ENCODE measurements at places on chromosomes 6 and 20.

GRCh38 chr20:43506238-43506637, 1.3 kb upstream of the L3MBTL1 start:
- H3K4me3 ChIP-seq = no peak overlapping the region
- H3K27ac ChIP-seq = no peak overlapping the region
- peaks cover 4% of the 10 kb centered on the region for H3K27me3 ChIP-seq
- no peaks in the 10 kb centered on the region for H3K36me3 ChIP-seq
- DNase-seq = no peak

DNA sequence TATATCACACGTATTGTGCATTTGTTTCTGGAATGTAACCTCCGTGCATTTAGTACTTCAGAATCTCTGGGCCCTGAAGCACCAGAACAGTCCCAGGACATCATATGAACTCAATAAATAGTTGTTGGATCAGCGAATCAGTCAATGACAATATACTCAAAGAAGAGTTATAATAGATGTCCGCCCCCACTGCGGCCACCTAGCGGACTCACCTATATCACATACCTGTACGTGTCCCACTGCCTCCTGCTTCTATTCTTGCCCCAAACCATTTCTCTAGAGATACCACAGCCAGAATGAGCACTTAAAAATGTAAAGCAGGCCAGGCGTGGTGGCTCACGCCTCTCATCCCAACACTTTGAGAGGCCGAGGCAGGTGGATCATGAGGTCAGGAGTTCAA, 73.9 kb downstream of the DCDC2 start:
- H3K4me3 ChIP-seq = no peak overlapping the region
- no peak for DNase-seq
- H3K27ac ChIP-seq = no peak overlapping the region
- H3K27me3 ChIP-seq = no peaks in the 10 kb centered on the region
- no peaks in the 10 kb centered on the region for H3K36me3 ChIP-seq

GRCh38 chr20:37680420-37680819, 13.4 kb upstream of the CTNNBL1 start:
- H3K36me3 ChIP-seq = no peaks in the 10 kb centered on the region
- peak; percentile 19 for DNase-seq
- H3K27ac ChIP-seq = no peak overlapping the region
- H3K4me1 ChIP-seq = no peaks in the 10 kb centered on the region
- H3K27me3 ChIP-seq = peaks cover 22% of the 10 kb centered on the region
- H3K4me3 ChIP-seq = no peak overlapping the region

DNA sequence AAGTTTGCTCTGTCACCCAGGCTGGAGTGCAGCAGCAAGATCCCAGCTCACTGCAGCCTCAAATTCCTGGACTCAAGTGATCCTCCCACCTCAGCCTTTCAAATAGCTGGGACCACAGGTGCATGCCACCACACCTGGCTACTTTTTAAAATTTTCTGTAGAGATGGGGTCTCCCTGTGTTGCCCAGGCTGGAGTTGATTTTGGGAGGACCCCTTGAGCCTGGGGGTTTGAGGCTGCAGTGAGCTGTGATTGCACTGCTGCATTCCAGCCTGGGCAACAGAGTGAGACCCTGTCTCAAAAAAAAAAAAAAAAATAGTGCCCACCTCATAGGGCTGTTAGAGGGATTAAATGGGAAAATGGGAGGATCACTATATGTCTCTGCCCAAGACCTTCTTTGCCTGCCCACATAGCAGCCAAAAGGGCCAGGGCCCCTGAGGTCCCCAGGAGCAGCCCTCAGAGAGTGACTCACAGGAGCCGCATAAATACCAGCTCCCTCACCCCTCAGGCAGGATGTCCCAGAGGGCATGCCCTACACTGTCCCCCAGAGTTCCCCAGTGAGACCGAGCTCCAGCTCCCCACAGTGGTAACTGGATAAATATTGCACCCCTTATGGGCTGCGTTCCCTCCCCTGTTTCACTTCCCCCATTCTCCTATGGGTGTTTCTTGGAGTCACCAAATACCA, 11.7 kb upstream of the MDGA1 start:
- no peak for DNase-seq
- H3K27ac ChIP-seq = no peak overlapping the region
- no peaks in the 10 kb centered on the region for H3K27me3 ChIP-seq
- no peak overlapping the region for H3K4me3 ChIP-seq
- peaks cover 13% of the 10 kb centered on the region for H3K4me1 ChIP-seq
- no peaks in the 10 kb centered on the region for H3K36me3 ChIP-seq

DNA sequence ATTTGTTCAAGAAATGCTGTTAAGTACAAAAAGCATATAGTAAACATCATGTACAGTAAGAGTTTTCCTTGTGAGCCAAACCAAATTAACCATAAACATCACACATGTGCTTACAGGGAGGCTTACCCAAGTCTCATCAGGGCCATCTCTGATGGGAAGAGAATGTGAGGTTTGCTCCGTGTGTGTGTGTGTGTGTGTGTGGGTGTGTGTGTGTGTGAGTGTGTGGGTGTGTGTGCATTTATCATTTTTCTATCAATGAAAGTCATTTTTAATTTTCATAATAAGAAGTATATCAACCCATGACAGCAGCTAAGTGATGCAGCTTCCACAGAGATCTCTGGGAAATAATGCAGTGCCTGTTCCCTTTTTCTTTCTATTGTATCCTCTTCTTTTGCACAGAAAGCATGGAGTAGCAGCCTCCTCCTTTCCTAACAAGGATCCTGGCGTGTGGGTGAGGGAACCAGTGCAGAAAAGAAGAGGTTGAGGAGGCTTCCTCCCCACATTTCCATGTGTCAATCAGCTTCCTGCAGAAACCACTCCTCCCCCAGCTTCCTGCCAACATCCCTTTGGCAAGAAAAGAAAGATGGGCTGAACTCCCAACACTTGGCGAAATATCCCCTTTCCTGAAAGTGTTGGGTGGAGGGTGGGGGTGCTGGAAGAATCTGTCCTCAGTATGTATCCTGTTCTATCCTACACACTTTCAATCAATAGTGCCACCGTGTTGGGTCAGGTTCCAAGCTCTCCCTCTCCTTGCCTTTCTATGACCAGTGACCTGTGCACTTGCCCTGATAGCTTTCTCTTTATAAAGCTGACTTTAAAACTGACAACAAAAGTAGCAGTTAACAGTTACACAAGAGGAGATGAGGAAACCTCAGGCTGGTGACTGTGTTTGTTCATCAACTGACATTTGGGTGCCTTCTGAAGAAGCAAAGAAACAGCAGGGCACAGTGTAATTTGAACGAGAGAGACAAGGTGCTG, 251.8 kb upstream of the CITED2 start:
- DNase-seq = peak; percentile 11
- no peak overlapping the region for H3K4me3 ChIP-seq
- no peaks in the 10 kb centered on the region for H3K27me3 ChIP-seq
- H3K4me1 ChIP-seq = no peaks in the 10 kb centered on the region
- H3K27ac ChIP-seq = no peak overlapping the region

DNA sequence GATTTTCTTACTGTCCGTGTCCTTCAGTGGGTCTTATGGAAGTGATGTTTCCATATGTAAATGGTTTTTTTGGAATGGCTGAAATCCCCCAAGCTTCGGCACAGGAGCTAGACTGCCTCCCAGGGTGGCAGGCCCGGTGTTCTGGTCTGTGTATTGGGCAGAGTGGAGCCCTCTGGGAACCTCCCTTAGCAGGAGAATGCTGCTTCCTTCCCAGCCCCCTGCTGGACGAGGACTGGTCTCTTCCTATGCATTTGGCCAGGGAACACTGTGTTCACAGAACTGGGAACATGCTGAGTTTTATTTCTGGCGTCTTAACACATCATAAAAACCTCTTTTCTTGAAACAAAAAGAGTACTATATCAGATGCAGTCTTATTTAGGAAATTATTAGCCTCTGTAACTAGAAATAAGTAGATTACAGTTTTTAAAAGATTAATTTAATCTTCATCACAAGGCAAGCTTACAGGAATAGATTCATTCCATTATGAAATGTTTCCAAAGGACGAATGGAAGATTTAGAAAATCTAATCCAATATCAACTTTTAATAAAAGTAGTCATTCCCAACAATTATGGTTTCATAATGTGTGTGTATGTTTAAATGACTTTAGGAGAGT, 56.6 kb downstream of the SYTL3 start:
- DNase-seq = peak; percentile 64
- no peak overlapping the region for H3K4me3 ChIP-seq
- no peak overlapping the region for H3K27ac ChIP-seq
- peaks cover 6% of the 10 kb centered on the region for H3K4me1 ChIP-seq
- H3K27me3 ChIP-seq = no peaks in the 10 kb centered on the region

GRCh38 chr6:131519670-131520436, 53.2 kb upstream of the ARG1 start:
- H3K4me3 ChIP-seq = no peak overlapping the region
- no peaks in the 10 kb centered on the region for H3K27me3 ChIP-seq
- H3K27ac ChIP-seq = no peak overlapping the region
- no peaks in the 10 kb centered on the region for H3K36me3 ChIP-seq
- H3K4me1 ChIP-seq = no peaks in the 10 kb centered on the region
- DNase-seq = peak; percentile 51

DNA sequence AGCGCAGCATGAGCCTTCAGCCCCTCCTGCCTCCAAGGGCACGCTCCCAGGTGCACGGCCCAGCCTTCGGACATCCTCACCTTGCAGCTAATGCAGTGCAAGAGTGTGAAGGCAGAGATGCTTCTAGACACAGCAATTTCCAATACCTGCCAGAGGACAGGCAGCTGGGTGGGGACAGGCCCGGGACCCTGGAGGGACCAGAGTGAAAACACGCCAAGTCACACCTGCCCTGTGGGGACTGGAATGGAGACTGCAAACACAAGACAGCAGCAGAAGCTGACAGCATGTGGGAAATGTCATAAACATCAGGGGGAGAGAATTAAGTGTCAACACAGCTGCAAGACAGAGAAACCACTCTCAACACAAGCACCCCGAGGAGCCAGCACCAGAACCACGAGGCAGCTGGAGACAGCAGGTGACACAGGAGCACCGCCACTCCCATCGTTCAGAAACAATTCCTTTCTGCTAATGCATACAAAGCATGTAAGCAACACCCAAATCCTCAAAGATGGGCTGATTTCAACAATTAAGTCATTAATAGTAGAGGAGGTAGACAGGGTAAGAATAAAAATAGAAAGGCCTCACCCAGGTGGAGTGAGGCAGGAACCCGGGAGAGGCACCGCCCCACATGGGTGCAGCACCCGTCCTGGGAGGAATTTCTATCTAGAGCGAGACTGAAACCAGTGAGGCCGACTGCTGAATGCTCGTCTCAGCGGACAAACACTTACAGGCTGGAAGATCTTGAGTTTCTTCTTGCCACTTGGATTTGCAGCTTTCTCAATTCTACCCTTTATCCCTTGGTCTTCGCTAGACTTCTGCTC, 17.1 kb downstream of the DIDO1 start:
- H3K4me3 ChIP-seq = no peak overlapping the region
- H3K27me3 ChIP-seq = no peaks in the 10 kb centered on the region
- H3K4me1 ChIP-seq = no peaks in the 10 kb centered on the region
- no peak for DNase-seq
- H3K36me3 ChIP-seq = peaks cover 50% of the 10 kb centered on the region

- H3K27ac ChIP-seq = no peak overlapping the region
- H3K4me1 ChIP-seq = no peaks in the 10 kb centered on the region
- no peaks in the 10 kb centered on the region for H3K36me3 ChIP-seq
These were observed 120.8 kb upstream of the CDYL start for GRCh38 chr6:4655196-4656025.

DNA sequence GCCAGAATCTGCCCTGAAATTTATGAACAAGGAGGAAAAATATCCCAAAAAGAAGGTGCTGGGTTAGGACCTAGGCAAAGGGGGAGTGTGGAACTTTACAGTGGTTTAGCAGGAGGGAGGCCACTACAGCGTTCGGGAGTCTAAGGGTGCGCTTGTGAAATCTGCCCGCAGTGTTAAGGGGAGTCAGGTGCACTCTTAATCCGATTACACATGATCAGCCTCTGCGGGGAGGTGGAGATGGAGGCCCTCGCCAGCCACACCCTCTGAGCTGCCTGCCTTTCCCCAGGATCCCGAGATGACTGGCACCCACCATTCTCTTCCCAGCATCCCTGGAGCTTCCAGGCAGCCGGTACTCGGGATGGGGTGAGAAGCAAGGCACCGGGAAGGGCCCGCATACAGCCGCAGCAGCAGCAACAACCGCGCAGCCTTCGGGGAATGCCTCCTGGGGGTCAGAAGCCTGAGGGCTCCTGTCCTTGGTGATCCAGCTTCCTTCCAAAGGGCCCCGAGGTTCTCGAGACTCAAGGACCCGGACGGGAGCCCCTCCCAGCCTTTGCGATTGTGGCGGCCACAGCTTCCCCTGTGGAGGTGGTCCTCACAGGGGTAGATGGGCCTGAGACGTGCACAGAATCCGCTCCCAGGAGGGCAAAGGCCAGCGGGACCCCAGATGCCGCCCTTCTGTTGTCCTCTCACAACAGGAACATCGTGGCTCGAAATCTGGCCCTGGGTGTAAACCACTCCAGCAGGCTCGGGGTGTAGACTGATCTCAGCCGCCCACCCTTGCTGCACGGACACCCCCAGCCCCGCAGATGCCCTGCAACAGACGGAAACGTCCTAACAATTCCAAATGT, 57.3 kb upstream of the CST7 start:
- no peaks in the 10 kb centered on the region for H3K36me3 ChIP-seq
- no peaks in the 10 kb centered on the region for H3K27me3 ChIP-seq
- no peak overlapping the region for H3K4me3 ChIP-seq
- no peak overlapping the region for H3K27ac ChIP-seq
- DNase-seq = no peak

GRCh38 chr6:25439368-25439767, 160.2 kb downstream of the CARMIL1 start:
- DNase-seq = no peak
- no peaks in the 10 kb centered on the region for H3K27me3 ChIP-seq
- no peak overlapping the region for H3K4me3 ChIP-seq
- H3K4me1 ChIP-seq = no peaks in the 10 kb centered on the region
- H3K27ac ChIP-seq = no peak overlapping the region
- no peaks in the 10 kb centered on the region for H3K36me3 ChIP-seq

- H3K4me1 ChIP-seq = no peaks in the 10 kb centered on the region
- no peak for DNase-seq
- no peak overlapping the region for H3K27ac ChIP-seq
- H3K27me3 ChIP-seq = no peaks in the 10 kb centered on the region
These were observed 29.2 kb upstream of the PKHD1 start for GRCh38 chr6:52116605-52116948.

GRCh38 chr6:125887372-125887771, 69.2 kb upstream of the HINT3 start:
- H3K36me3 ChIP-seq = no peaks in the 10 kb centered on the region
- H3K4me1 ChIP-seq = no peaks in the 10 kb centered on the region
- no peak overlapping the region for H3K27ac ChIP-seq
- H3K27me3 ChIP-seq = no peaks in the 10 kb centered on the region
- no peak overlapping the region for H3K4me3 ChIP-seq
- no peak for DNase-seq
